ENCODE measurements at places on chromosomes 1 and 21. TPM values are rescaled to one million over a fixed set of nuclear protein-coding genes. Genes with fewer than 3 reads are reported as not detected.

GRCh38 chr1:109535971-109536491 is 3.6 kb upstream of the GPR61 start:
- ATAC-seq, result peak; percentile 12

DNA sequence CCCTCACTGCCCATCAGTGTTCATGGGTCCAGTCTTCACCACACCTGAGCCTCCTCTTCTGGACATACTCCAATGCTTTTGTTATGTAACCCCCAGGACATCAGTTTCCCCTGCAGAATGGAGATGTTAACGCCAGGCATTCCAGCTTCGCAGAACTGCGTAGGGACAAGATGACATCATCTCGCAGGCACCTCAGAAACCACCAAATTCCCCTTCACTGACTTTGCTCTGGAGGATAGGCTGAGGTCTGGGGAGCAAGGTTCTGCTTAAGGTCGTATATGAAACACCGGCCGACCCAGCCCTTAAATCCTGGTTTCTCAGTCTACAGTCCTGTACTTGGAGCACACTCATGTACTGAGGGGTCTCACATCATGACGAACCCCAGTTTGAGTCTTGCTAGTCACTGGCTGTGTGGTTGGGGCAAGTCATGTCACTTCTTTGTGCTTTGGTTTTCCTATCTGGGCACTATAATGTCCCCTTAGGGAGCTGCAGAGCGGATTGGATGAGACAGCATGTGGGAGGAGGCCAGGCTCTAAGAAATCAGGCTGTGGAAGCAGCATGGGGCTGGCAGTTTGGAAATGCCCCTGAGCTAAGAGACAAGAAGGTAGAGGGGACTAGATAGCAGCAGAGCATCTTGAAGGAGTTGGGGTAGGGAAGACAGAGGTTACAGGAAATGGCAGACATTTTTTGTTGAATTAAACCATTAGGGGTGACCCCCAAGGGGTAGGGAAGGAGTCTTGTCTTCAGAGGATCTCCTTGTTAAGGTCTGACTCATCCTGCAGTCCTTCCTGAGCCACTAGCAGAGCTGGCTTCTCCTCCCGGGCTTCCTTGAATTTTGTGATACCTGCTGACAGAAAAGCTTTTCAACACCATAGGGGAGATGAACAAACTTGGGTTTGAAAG is 138.3 kb downstream of the FOXD2 start:
- no peak for ATAC-seq

DNA sequence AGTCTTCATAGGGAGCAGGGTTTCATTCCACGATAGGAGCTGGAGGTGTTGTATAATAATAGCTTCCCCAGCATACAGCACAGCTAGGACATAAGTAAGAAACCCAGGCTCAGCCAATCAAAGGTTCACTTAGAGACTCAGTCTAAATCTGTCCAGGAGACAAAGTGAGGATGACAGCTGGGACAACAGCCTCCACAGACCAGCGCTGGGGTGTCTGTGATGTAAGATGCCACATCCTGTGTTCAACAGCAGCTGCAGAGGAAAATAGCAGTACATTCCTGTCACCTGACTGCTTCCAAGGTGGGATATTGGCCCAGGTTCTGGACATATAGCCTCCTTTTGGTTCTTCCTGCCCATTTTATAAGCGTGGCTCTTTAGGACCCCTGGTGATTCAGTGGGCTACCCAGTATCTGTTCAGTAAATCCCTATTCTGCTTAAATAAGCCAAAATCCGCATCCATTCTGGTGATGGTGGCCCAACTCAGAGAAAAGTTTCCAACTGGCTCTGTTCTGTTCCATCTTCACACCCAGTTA is 176.8 kb upstream of the SYT6 start:
- no peak for ATAC-seq

GRCh38 chr1:41313661-41314131 is 47.5 kb upstream of the FOXO6 start:
- peak; percentile 54 for ATAC-seq

The TMEM52 gene
- 2.3 TPM for total RNA-seq

The ELOVL1 gene
- 36.3 TPM for total RNA-seq

The RPS6KC1 gene
- 28.5 TPM for total RNA-seq

The PODN gene
- 60.4 TPM for total RNA-seq

The GNL2 gene
- 26.8 TPM for total RNA-seq

- ATAC-seq, result no peak
Measured at GRCh38 chr1:29875557-29876028, 639.3 kb downstream of the PTPRU start.

DNA sequence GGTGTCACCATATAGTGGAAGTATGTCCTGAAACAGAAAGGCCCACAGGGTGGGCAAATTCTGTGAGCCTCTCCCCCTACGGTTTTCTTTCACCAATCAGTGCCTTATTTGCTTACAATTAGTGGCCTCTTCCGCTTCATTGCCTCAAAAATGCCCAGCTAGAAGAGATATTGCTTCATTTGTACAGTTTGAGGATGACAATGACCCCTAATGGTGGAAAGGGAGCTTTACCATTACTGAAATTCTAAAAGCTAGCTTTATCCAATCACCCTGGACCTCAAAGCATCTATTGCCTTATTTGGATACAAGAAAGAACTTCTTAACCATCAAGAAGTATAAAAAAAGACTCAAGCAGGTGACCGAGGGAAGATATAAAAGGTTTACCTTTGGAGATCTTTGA is 49.6 kb downstream of the LRRC71 start:
- ATAC-seq, result no peak

- ATAC-seq, result no peak
Measured at GRCh38 chr21:16913010-16913409, 599.8 kb upstream of the CXADR start.

DNA sequence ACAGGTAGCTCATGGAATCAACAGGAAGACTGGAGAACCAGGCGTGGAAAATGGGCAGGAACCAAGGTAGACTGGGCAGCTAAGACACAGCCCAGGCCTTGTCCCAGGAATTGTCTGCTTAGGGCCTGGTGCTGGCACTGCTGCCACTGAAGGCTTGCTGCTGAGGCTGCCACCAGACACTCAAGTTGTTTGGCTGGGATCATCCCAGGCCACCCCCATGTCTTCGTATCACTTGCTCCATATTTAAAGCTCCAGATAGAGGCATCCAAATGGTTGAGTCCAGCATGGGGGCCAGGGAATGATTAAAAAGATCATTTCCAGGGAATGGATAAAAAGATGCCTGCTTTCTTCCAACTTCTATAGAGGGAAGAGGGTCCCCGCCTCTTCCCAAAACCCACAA is 107.4 kb upstream of the GADD45A start:
- ATAC-seq, result no peak

The C8A gene
- total RNA-seq, result not detected

GRCh38 chr1:216921866-216922265 is 198.6 kb upstream of the ESRRG start:
- no peak for ATAC-seq

The TNNI3K gene
- 2.2 TPM for total RNA-seq

- no peak for ATAC-seq
Measured at GRCh38 chr1:231052777-231053176, 12.7 kb upstream of the FAM89A start.

DNA sequence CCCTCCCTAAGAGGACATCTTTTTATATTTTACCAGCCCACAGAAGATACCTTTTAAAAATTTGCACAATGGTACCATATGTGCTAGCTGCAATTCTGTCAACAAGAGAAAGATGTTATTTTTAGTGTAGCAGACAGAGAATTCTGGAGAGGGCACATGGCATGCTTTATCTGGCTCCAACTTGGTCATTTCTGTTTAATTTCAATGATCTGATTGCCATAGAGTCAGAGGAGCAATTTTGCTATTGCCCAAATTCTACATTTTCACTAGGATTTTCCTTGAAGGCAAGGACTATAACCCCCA is 17.3 kb downstream of the DISC1 start:
- no peak for ATAC-seq

The OXCT2 gene
- total RNA-seq, result 1.5 TPM

- ATAC-seq, result no peak
Measured at GRCh38 chr21:39153842-39154241, 29.4 kb downstream of the PSMG1 start.

DNA sequence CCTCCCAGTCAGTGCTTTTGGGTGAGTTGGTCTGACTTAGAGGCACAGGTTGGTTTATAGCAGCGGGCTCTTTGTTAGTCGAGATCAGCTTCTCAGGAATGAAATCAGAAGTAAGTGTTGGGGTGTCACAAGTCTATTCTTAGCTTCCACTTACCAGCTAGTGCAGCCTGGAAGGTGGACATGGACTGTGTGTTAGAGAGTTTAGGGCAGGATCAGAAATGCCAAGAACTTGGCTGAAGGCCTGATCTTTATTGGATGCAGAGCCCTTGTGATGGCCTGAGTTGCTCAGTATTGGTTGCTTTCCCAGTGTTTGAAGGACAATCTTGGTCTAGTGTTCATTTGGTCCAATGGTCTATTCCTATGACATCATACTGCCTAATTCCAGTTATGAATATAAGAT is 377.0 kb upstream of the USP24 start:
- no peak for ATAC-seq

The TDRD5 gene
- total RNA-seq, result not detected

- no peak for ATAC-seq
Measured at GRCh38 chr1:63512584-63512983, 10.4 kb downstream of the ITGB3BP start.

The RIPK4 gene
- 2.2 TPM for total RNA-seq

DNA sequence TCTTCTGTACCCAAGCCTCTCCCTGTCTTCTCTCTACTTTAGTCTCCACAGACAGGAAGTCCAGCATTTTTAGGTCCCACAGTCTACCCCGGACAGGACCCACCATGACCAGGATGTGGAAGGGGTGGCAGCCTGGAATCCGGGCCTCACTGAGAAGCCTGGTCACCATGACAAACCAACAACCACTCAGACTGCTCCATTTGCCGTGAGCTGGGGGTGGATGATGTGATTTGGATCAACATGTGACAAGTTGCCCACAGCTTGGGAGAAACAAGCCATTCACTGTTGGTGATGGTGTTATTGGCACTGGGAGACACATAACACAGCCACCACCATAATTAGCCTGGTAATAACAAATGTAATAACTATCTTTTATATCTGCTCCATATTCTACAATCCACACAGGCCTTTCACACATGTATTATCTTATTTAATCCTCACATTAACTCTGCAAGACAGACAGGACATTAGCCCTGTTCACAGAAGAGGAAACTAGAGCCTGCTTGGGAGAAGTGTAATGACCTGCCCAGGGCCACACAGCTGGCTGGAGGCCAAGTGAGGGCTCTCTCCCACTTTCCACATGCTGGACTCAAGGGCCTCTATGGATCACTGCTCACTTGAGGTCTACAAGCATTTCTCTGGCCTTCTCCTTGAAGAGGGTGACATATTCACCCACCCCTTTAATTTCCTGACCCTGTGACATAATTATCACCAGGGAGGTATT is 22.9 kb downstream of the MEF2D start:
- no peak for ATAC-seq

The LCE2C gene
- total RNA-seq, result not detected

GRCh38 chr1:66731170-66731865 is 20.9 kb upstream of the DYNLT5 start:
- no peak for ATAC-seq

DNA sequence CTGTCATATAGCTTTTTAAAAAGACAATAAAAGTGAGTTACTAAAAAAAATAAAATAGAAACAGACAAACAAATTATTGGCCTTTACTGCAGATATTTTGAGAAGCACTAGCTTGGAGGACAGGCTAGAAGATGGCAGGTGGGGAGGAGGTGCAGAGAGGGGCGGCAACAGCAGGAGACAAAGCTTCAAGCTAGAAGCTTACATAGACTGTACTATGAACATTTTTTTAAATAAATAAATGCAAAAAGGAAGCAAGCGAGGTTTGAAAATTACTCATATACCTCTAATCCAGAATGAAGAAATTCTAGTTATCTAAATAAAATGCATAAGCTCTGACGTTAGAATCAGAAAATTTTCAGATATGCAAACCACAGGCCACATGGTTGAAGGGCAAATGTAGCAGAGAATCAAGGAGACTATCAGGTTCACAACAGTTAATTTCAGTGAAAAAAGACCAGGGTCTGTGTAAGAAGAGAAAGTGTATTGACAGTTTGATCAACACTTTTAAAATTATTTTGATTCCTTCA is 54.9 kb downstream of the NRIP1 start:
- no peak for ATAC-seq

- no peak for ATAC-seq
Measured at GRCh38 chr1:36942148-36942547, 92.2 kb downstream of the GRIK3 start.

The MROH7 gene
- 5.7 TPM for total RNA-seq

DNA sequence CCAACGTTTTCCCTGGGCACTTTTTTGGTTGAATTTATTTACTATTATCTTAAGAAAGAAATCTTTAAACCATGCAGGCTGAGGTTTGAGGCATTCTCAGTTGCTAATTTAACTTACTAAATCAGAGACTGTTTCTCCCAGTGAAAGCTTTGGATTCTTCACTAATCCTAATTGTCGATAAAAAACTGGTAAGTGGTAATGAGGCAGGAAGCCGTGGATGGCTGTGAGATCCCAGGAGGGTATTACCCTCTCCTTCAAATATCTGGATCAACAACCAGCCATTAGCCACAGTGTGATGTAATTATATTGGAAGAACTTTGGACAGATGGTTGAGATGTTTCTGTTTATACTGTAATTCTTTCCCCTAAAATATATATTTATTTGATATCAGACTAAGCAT is 485.0 kb downstream of the DISC1 start:
- ATAC-seq, result no peak

- ATAC-seq, result no peak
Measured at GRCh38 chr21:42443181-42443785, 39.6 kb downstream of the UBASH3A start.

The STK40 gene
- total RNA-seq, result 57.3 TPM

GRCh38 chr1:80384959-80385358 is 1378.4 kb upstream of the ADGRL4 start:
- no peak for ATAC-seq

Measured in gastroesophageal sphincter (tissue), 4 donors.